GOT3 (cell line): ENCODE measurements at places on chromosomes 7 and 10.

DNA sequence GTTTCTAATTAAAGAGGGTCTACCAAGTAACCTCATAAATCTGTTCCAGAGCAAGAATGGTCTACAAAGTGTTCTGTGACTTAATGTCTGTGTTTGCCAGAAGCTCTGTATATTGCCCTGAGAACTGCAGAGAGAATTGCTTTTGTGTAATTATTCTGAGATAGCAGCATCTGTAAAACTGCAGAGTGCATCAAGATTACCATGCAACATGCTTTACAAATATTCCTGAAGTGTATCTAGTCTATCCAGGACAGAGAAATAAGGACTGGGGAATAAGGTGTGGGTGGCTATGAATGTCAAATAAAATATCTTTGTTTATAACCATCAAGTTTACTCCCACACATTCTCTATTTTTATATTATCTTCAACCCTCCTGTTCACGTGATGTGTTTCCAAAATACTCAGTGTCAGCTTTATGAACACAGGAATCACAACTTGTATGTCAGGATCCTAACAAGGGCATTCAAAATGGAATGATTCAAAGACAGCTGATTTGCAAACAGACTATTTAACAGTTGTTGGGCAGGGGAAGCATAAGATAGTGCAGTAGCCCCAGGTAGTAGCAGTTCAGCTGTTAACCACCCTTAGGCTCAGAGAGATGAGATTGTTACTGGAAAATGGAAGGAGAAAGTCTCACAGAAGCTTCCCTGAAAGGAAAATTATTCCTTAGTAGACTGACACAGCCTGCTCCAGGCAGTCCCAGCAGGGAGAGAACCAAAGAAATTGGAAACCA, 15.3 kb upstream of the LIPA start:
- DNase-seq = no peak

GRCh38 chr10:131519723-131520605, 208.4 kb upstream of the TCERG1L start:
- no peak for DNase-seq

DNA sequence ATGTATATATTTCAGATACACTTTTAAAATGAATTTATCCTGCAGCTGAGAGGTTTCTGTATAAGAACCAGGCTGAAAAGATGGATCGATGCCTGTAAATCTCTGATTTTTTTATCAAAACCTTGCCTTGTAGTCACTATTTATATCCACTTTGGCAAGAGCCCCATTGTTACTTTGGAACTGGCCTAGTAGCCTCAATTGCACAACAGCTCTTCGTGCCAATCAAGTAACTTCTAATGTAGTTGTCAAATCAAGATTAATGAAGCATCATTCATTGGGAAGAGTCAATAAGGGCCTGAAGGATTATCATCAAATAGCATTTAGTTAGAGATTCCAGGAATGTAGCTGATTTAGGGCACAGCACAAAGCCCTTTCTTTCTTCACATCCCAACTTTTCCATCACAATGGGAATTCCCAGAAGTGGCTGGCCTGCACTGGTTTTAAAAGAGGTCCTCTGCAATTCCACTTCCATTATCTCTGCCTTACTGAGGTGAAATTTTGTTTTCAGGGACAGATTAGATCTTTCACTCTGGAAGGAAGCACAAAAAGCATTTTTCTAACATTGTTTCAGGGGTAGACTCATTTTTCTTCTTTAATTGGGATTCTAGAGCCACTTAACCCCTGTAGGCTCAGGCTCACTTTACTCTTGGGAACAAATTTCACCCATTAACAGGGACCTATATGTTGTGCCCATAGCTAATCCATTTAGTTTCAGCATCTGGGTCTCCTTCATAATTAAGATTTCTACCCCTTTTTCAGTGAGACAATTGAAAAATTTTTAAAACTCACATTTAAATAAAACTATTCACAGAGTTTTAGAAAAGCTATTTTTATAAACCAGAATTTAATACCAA, 97.8 kb downstream of the CALCR start:
- DNase-seq = no peak

DNA sequence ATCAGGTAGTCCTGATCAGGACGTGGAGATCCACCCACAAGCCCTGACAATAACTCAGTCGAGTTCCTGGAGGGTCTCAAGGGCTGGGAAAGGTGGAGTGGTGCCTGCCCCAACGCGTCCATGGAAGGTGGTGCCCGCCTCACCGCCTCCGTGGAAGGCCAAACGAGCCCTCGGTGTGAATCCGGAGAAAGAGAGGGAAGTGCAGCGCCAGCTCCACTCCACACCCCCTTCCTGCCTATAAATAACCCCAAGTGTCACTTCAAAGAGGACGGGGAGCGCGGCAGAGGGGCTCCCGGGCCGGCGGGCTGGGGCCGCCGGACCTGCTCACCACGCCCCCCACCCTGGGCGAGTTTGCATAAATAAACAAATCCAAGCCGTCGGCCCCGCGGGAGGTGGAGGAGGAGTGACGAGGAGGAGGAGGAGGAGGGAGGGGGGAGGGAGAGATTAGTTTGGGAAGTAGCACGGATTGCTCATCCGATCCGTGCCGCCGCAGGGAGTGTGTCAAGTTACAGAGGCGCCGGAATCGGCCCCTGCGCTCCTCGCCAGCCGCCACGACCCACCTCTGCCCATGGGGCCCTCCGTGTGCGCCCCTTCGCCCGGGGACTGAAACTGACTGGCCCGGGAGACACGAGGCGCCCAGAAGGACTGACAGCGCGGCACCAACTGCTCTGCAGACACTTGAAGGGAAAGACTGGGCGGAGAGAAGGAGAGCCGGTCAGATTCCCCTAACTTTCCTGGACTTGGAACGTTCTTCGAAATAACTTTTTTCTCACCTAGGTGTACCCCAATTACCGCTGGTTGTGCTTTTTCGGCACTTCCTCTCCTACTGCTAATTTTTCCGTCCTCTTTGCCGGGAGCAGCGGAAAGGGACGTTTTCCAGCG, at the start of gene COL13A1:
Gene COL13A1, plus strand, starts transcription at position 473 of the 882 bp plus-strand sequence. CDS start 518 bp downstream, outside the sequence.
- DNase-seq = no peak

GRCh38 chr7:152076324-152076821, 50.9 kb downstream of the GALNT11 start:
- no peak for DNase-seq

GRCh38 chr10:121466424-121466823, 131.8 kb downstream of the FGFR2 start:
- DNase-seq = no peak

DNA sequence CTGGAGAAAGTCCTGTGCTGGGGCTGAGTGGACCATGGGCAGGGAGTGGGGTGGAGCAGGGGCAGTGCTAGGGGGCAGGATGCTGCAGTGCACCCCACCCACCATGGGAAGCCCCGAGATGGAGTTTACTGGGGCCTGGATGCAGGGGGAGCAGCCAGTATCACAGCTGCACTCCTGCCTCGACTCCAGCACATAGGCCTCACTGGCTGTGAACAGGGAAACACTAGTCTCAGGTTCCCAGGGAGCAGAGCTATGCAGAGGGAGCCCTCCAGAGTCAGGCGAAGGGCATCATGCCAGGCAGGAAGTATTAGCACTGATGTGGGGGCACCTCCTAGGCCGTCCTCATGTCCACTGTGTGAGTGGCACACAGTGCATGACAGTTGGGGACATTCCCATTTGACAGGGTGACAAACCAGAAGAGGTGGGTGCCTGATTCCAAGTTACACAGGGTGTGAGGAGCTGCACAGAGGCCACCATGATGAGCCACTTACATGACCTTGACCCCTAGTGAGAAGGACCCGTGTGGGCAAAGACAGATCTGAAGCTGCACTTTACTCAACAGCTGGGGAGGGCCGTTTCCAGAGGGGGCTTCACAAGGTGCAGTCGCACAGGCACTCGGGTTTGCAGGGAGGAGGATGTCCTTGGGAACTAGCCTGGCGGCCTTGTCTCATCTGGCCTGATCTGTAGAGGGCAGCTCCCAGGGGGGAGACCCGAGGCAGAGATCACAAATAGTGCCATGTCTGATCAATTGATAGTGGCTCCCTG, 69.9 kb upstream of the LRRC4 start:
- DNase-seq = no peak
